ENCODE measurements at places on chromosomes 13 and 19. TPM values are rescaled to one million over a fixed set of nuclear protein-coding genes. Genes with fewer than 3 reads are reported as not detected.

ITPKC gene
- total RNA-seq, result 92.6 TPM

MYPOP gene
- 13.8 TPM for total RNA-seq

B3GNT3 gene
- 1.5 TPM for total RNA-seq

PGLYRP1 gene
- total RNA-seq, result not detected

ATP4B gene
- total RNA-seq, result not detected
